ENCODE measurements at places on chromosomes 3 and 15.

DNA sequence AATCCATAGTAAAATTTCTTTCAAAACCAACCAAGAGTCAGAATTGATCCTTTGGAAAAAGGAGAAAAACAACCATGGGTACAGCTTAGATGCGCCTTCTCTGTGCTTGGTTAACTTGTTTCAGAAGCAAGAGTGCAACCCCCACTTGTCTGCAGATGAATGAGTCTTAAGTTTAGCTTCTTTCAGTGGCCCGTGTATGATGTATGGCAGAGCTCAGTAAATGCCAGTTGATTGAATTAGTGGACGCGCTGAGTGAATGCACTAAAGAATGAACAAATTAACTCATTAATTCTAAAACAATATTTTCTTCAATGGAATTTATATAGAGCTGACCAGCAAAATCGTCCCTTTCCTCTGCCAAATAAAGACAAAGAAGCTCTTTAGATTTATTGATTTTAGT, 67.0 kb upstream of the ARHGEF3 start:
- DNase-seq = no peak

DNA sequence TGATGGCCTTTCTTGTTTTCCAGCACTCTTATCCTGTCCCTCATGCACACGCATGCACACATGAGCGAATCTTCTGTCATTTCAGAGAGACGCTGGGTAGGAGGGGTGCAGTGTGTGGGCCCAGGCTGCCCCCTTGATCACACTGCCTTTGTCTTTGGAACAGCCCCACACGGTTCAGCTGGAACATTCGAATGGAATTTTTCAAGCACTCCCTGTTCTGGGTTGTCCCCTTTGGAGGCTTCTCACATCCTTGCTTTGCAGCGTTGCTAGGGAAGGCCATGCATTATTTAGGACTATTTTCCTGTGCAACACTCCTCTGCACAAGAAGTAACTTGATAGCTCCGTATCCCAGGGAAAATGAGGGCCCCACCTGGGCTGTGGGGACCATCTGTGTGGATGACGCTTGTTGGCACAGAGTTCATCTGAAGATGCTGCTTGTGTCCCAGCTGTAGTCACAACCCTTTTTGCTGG, 78.4 kb downstream of the SPSB4 start:
- DNase-seq = peak; percentile 93

- no peak for DNase-seq
Observed at GRCh38 chr15:71809346-71809745, 1.0 kb upstream of the NR2E3 start.

GRCh38 chr3:96813820-96814650, at the start of gene EPHA6:
TSS of gene EPHA6 (plus strand) at chr3:96814594.
- DNase-seq = peak; percentile 80

DNA sequence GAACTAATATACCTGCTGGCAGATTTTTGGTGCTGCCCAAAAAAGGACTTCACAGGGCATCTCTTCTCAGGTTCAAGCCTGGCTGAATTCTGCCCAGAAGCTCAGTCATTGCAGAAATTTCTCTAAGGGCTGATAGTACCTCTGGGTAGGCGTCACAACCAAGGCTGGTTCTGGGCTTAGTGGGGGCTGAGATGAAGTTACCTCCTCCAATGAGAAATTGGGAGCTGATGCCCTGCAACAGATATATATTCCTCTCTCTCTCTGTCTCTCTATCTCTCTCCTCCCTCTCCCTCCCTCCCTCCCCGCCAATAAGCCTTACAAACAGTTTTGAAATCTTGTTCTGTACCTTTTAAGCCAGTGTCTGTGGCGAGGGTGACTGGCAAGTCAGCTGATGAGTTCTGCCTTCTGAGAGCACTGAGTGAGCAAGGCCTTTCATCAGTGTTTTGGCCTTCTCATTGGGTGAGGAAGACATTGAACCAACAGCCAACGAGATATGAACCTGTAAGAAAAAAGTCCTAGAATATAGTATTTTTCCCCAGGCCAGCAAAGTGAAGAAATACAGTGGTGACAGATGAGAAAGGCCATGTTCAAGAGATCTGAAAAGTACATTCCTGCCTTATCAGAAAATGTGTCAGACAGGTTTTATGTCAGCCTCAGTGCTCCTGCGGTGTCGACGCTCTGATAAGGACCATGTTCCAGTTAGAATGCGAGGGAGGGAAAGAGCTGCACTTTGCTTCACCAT, 45.5 kb downstream of the TMEM39A start:
- DNase-seq = no peak

GRCh38 chr3:7650466-7650865, 789.6 kb downstream of the GRM7 start:
- no peak for DNase-seq

GRCh38 chr3:11306817-11307589, 34.8 kb downstream of the ATG7 start:
- no peak for DNase-seq

DNA sequence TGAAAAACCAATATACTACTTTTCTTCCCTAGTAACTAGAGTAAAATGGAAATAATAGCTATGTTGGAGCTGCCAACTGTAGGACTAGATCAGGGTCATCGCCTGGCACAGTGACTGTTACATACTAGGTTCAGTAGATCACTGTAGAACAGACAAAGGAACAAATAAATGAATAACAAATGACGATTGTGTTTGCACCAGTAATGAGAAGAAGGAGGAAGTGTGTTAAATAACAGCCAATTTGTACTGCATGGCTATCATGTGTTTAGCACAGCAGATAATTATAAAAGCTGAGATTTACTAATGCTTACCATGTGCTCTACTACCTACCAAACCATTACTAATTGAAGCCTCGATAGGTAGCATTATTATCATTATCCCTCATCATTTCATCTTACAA, 85.3 kb upstream of the FXR1 start:
- DNase-seq = no peak

DNA sequence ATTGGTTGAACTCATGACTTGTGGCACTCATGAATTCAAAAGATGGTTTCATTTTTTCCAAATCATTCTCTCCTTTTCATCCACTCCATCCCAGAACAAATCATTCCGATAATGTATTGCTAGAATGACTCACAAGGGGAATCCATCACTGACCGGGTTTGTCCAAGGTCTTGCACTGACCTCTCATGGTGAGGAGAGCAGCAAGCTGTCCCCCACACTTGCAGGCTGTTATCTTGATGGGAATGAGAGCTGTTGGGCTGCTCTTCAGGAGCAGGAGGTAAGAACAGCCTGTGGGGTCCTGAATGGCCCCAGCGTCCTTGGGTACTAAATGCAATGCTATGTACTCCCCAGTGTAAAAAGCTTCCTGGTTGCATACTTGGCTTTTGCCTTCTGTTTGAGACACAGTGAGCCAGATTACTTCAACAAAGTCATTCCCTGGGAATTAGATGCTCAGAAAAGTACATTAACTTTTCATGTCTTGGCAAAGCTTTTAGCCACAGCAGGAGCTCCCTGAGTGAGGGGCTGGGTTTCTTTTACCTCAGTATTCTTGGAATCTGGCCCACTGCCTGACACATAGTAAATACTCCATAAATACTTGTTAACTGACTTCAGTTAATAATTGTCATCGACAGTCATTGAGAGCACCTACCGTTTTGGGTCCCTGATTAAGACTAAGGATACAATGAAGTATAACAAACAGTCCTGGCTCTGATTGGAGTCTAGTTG, 24.1 kb downstream of the CCNL1 start:
- no peak for DNase-seq

DNA sequence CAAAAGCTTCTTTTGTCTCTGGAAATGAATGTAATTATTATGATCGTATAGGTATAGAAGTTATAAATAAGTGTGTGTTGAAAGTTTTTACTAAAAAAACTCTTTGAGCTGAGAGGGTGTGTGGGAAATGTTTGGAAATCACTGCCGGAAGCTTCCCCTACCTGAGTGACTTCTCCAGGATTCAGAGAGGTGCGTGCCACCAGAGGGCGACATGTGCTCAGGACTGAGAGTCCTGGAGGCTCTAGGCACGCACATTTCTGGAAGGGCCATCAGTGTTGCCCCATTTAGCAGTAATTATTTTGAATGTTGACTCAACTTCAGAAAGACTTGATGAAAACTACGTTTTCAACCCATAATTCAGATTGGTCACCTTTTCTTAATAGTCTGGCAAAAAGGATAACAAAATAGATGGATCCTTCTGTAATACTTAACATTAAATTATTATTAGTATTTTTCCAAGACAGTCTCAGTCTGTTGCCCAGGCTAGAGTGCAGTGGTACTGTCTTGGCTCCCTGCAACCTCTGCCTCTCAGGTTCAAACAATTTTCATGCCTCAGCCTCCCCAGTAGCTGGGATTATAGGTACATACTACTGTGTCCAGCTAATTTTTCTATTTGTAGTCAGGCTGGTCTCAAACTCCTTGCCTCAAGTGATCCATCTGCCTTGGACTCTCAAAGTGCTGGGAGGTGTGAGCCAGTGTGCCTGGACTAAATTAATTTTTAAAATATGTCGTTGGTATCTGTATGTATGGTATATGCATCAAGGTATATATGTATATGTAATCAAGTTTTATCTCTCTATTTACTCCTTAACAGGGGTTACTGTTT, 34.5 kb downstream of the GPR171 start:
- peak; percentile 67 for DNase-seq

DNA sequence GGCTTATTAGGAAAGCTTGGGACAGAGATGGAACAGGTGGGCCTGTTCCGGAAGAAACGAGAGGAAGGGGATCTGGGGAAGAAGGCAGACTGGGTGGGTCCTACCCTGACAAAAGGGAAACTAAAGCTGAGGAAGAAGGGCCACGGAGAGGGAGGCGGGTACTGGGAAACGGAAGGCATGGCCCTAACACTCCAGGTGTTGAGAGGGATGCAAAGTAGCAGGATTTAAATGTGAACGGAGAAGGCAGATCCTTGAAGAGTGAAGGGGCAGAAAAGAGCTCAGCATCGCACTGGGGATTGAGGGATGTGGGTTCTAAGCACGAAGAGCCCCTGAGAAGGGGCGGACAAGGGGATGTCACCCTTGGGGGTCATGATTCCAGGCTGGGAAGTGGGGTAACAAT, 735 bp downstream of the STIMATE start:
- DNase-seq = no peak

- peak; percentile 55 for DNase-seq
Observed at GRCh38 chr3:119293105-119293870, 895 bp upstream of the ARHGAP31 start.

DNA sequence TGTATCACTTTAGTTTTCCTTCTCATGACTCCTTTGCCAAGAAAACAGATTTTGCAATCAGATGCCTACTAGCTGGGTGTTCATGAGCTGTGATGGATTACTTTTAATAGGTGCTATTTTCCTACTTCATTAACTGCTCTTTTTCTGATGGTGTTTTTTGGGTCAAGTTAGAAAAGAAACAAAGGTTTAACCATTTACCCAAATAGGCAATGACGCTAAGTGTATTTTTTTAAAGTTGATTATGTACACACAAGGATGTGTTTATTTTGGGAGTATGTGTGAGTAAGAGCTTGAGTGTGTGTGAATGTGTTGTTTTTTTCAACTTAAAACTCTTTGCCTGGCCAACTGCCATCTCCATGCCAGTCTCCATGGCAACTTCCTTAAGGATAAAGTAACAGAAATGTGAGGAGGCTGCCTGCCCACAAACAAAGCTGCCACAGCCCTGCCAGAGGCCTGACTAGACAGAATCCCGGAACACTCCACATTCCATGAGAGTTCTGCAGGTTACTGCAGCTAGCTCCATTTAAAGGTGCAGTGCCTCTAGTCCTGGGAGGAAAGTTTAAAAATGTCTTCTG, 215.6 kb upstream of the RBMS3 start:
- DNase-seq = peak; percentile 89

DNA sequence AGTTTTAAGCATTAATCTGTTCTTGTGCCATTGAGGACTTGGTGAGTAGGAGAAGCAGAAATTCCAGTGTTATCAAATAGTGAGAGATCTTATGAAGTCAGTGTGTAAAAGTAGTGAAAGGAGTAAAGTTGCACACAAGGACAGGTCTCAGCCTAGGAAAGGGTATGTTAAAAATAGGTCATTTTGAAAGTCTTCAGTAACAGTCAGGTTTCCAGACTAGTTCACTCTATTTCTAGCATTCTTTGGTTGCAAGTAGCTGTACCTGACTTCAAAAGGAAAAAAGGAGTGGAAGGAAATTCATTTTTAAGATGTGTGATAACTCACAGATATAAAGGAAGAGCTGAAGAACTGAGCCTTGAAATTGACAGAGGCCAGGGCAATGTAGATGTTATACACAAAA, 250.1 kb upstream of the SATB1 start:
- no peak for DNase-seq

- no peak for DNase-seq
Observed at GRCh38 chr15:40313531-40314398, 6.0 kb upstream of the PLCB2 start.

DNA sequence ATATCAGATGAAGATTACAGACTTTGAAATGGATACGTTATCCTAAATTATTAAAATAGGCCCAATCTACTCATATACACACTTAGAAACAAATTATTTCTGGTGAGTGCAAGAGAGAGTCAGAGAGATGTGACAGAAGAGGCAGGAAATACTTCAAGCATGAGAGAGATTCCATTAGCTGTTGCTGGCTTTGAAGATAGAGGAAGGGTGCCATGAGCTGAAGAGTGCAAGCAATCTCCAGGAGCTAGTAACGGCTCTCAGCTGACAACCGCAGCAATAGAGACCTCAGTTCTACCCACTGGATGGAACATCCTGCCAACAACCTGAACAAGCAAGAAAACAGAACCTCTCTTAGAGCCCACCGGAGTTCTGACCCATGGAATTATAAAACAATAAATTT, 270.7 kb upstream of the SLITRK3 start:
- no peak for DNase-seq

GRCh38 chr3:53938645-53939044, 47.0 kb upstream of the SELENOK start:
- DNase-seq = peak; percentile 39

DNA sequence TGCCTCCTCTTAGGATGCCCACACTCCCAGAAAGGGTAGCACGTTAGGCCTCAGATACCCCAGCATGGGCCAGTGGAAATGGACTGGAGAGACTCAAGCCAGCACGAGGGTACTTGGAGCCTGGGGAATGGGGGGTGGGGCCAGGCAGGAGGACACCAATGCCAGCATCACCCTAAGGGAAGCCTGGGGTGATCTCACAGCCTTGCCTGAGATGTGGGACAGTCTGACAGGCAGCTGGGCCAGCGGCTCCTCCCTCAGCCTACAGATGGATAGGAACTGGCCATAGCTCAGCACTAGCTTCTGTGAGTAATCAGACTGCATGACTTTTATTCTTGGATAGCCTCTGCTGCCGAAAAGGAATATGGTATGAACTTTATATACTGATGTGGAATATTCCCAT, 59.6 kb upstream of the MRPS22 start:
- no peak for DNase-seq

GRCh38 chr3:14918356-14918860, 29.0 kb upstream of the NR2C2 start:
- no peak for DNase-seq

GRCh38 chr3:41874022-41874421, 87.9 kb downstream of the ULK4 start:
- DNase-seq = no peak

GRCh38 chr3:5488771-5489170, 301.3 kb downstream of the EDEM1 start:
- no peak for DNase-seq

- DNase-seq = peak; percentile 64
Observed at GRCh38 chr15:64046421-64047153, at the start of gene DAPK2. TSS of gene DAPK2 (minus strand) at chr15:64046485. CDS start at chr15:64040261, 6,224 bp downstream.
